ENCODE measurements at places on chromosomes 13 and 19.
A peak's percentile ranks its signal among the peaks of the same experiment; 100 is the strongest.

DNA sequence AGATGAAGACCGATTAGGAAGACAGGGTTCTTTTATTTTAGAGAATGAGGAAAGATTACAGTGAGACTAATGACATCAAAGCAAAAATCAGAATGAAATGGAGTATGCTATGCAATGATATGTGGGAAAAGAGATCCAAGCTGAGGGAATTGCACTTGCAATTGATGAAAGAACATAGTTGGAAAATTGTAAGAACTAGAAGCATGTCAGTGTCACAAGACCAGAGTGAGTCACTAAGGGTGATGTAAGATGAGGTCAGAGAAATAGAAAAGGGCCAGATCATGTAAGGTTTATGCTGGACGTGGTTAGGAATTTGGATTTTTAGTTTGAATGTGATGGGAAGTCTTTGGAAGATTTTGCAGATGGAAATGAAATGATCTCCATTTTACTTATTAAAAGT is 1937.3 kb downstream of the OLFM4 start:
- no peak for DNase-seq

DNA sequence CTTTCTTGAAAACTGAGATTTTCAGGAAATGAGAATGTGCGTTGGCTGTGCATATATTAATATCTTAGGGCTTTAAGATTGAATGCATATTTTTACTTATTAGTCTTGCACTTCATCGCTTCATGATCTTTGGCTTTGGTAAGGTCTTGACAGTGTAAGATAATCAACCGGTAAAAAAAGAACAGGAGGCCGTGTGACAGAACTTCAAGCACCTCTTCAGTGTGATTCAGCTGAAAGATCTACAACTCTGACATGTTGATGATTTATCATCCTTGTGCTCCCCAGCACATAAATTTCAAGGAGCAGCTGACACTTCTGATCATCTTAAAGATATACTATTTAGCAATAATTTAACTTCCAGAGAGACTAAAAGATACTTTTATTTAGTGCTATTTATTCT is 195.1 kb downstream of the HS6ST3 start:
- DNase-seq, result no peak

DNA sequence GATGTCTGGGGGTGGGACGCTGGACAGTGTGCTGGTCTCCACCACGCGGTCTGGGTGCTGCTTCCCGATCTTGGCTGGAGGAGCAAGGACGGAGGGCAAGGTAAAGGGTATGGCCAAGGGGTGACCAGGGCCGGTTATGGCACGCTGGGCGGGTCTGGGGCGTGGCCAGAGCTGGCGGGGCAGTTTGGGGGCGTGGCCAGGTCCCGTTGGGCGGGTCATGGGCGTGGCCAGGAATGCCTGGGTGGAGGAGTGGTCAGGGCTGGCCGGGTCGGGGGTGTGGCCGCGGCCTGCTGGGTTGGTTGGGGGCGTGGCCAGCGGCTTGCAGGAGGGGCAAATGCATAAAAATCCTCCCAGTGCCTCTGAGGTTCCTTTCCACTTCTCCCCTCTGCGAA is 19.2 kb downstream of the GPX4 start:
- no peak for DNase-seq

GRCh38 chr19:29714953-29715700 is at the start of gene C19orf12:
TSS of gene C19orf12 (minus strand) at chr19:29715261. CDS start at chr19:29708413, 6,848 bp downstream.
- DNase-seq, result peak; percentile 38

DNA sequence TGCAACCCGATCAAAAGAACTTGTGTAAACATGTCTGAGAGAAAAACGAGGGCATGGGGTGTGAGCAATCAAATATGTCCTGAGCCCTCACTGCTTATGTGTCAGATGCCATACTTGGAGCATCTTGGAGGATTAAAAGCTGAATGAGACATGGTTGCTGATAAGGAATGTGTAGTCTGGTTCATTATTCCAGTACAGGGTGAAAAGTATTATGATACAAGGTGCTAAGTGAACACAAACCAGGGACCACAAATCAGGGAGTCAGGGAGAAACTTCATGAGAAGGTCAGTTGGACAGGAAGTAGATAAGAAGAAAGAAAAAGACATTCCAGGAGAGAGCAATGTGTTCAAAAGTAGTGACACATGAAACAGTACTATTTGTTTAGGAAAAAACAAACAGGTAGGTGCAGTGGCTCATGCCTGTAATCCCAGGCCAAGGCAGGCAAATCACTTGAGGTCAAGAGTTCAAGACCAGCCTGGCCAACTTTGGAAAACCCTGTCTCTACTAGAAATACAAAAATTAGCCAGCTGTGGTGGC is 2.0 kb upstream of the RCBTB1 start:
- DNase-seq, result no peak

DNA sequence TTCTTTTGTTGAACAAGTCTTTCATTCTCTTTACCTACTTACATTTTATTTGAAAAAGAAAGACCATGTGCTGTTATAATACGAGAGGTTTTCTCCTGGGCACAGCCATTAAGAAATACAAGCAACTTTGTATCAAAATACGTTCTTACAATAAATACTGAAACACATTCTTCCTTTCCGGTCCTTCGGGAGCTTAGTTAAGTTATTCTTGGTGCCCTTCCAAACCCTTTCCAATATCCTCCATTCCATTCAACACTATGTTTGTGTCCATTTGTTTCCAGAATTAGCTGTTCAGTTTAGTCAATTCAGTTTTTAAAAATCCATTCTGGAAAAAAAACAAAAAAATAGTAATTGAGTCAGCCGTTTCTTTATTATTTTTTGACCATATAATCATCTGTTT is 746.8 kb upstream of the SLC10A2 start:
- no peak for DNase-seq

DNA sequence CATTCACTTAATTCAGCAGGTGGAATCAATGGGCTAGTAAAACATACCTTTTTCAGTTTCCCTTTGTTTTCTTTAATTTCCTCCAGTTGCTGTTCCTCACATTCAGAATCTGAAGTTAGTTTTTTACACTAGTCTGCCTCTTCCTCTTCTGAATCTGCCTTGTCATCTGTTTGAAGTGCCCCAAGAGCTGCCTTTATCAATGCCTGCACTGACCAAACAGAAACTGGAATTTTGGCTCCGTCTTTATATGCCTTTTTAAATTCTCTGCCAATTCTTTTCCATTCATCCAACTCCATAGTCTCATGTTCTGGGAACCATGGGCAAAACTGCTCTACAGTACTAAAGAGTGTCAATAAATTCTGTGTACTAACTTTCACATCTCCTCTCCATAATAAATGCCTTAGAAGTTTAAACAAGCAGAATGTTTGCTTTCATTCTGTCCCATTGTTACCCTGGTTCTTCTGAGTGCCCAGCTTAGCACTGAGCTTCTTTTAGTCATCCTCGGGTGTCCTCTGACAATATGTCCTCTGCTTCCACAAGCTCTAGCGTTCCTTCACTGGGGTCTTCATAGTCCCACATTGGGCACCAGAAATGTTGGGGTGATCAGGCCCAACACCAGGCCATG is 154.2 kb downstream of the ZNF486 start:
- DNase-seq, result no peak

GRCh38 chr19:49056101-49056901 is 1.2 kb downstream of the CGB7 start:
- DNase-seq, result no peak

- no peak for DNase-seq
These were observed 657 bp downstream of the ZNF550 start for GRCh38 chr19:57559008-57559403.

GRCh38 chr13:86510792-86511191 is 711.6 kb upstream of the SLITRK6 start:
- DNase-seq, result no peak

- no peak for DNase-seq
These were observed 881.2 kb upstream of the PCDH20 start for GRCh38 chr13:62296812-62297211.

DNA sequence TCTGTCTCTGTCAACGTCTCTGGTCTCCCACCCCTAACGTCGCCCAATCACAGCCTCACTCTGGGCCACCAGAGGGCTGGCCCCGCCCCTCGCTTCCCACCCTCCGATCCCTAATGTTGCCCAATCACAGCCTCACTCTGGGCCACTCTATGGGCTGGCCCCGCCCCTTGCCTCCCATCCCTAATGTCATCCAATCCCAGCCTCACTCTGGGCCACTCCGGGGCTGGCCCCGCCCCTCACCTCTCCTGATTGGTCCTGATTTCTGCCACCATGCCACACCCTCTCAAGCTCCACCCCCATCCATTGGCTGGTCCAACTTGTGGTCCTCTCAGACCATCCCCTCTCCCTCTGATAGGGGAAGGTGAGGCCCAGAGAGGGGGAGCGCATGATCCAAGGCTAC is 24.9 kb downstream of the CELF5 start:
- no peak for DNase-seq

DNA sequence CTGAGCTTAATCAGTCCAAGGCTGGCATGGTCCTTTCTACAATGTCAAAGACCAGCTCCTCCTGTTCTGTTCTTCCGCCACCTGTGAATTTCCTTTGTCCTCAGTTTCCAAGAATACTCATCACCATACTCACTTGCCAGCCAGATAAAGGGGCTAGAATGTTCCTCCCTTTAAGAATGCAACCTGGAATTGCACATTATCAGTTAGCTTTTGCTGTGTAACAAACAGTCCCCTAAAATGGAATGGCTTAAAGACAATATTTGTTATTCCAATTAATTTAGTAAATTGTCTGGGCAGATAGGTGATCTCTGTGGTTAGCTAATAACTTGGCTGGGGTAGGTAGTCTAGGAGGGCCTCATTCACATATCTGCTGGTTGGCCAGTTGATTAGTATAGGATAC is 36.0 kb downstream of the VAV1 start:
- DNase-seq, result no peak

GRCh38 chr13:21988624-21989023 is 317.8 kb downstream of the FGF9 start:
- no peak for DNase-seq

GRCh38 chr19:15976836-15977689 is 28.3 kb downstream of the OR10H4 start:
- DNase-seq, result no peak

- no peak for DNase-seq
These were observed 2.3 kb downstream of the RAD23A start for GRCh38 chr19:12947702-12948611.

DNA sequence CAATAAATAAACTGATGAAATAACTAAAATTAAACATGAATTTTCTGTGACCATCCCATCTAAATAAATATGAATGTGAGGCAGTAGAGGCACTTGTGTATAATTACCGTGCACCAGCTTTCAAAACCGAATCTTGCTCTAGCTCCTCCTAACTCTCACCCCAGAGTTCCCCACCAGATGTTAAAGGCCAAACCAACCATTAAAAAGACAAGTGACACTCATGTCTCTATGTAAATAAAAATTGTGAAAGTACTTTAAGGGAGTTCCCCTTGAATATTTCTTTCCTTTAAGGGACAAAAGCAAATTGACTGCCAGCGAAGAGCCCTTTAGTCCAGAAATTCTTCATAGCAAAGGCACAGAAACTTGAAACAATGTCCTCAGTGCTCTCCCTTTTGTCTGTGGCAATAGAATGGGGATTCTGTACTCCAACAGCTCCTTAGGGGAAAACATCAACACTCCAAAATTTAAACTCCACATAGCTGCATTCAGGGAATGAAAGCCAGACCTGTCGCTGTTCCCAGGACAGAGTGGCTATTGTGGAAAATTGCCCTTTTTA is 101.7 kb upstream of the SOX21 start:
- DNase-seq, result no peak

- no peak for DNase-seq
These were observed 3.5 kb downstream of the KCNN4 start for GRCh38 chr19:43777163-43777695.

DNA sequence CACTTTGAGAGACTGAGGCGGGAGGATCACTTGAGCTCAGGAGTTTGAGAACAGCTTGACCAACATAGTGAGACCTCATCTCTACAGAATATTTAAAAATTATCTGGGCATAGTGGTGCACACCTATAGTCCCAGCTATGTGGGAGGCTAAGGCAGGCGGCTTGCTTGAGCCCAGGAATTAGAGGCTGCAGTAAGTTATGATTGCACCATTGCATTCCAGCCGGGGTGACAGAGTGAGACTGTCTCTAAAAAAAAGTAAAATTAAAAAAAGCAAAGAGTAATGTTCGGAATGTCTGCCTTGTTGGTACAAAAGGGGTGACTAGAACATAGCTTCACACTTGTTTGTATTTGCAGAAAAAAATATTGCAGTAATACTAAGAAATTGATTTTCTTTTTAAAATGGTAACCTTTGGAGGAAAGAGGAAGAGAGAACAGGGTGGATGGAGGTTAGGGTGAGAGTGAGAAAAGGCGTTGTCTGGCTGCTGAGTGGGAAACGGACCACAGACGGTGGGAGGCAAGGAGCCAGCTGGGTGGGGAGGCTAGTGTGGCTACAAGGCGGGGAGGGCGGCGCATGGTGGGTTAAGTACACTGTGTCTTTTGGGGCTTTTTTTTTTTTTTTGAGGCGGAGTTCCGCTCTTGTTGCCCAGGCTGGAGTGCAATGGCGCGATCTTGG is 10.2 kb downstream of the PPP1R14A start:
- no peak for DNase-seq

GRCh38 chr13:44758630-44759383 is 182.7 kb upstream of the TSC22D1 start:
- no peak for DNase-seq

- no peak for DNase-seq
These were observed 89.4 kb downstream of the ZNF675 start for GRCh38 chr19:23597661-23598060.

DNA sequence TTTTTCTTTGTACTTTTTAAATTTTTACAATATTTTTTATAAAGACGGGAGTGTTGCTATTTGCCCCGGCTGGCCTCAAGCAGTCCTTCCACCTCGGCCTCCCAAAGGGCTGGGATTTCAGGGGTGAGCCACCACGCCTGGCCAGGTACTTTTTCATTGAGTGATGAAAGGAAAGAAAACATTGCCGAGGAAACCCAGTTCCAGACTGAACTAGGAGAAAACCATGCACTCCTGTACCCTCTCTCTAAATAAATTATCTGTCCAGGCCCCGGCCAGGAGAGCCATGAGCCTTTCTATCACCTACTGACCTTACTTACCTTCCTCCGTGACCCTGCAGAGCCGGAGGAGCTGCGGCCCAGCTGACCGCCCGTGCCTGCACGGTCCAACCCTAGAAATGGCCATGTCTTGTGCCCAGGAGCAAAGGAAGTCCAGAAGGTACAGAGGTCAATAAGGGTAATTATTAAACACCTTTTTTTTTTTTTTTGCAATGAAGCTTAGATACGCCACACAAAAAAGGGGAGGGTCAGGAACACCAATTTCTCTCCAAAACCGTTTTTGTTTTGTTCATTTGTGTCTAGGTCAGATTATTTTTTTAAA is at the start of gene SLC7A9:
Gene SLC7A9, minus strand, starts transcription at position 399 of the 597 bp plus-strand sequence. CDS start 1,233 bp downstream, outside the sequence.
- no peak for DNase-seq

DNA sequence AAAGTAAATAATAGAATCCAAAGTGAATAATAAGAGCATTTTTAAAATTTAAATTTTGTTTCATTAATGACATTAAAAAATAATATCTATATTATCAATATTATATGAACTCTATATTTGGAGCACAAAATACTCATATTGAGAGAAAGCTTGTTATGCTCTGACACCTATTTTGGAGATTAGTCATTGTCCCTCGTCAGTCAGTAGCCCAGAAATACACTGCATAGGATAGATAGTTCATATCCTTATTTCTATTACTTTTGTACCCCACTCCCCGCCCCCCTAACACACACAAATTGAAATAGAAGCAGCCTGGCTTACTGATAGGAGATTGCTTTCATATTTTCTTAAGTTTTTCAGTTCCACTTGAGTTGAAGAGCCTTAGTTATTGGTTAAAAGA is 652.8 kb downstream of the PCDH9 start:
- DNase-seq, result no peak

- DNase-seq, result no peak
These were observed 37.2 kb upstream of the SOHLH2 start for GRCh38 chr13:36251526-36251925.

GRCh38 chr13:101727118-101727517 is 274.6 kb downstream of the ITGBL1 start:
- DNase-seq, result no peak

- no peak for DNase-seq
These were observed 14.6 kb downstream of the KBTBD7 start for GRCh38 chr13:41179593-41180250.

Data from stimulated activated CD8-positive, alpha-beta memory T cell treated with anti-CD3 and anti-CD28 coated beads, Interleukin-15, amount 100 ng/mL, for 24 hours (primary cell).